Activated naive CD8-positive, alpha-beta T cell treated with anti-CD3 and anti-CD28 coated beads, Interleukin-2, amount 10 ng/mL, durations not matched to agents 7 days and 5 days (primary cell): ENCODE measurements at places on chromosomes 16 and 17. TPM values are rescaled to one million over a fixed set of nuclear protein-coding genes. Genes with fewer than 3 reads are reported as not detected.

GRCh38 chr16:23414731-23415130, 38.3 kb downstream of the COG7 start:
- no peaks in the 10 kb centered on the region for H3K36me3 ChIP-seq
- no peak for DNase-seq
- no peak overlapping the region for H3K4me3 ChIP-seq
- no peak overlapping the region for H3K27ac ChIP-seq
- no peaks in the 10 kb centered on the region for H3K27me3 ChIP-seq

GRCh38 chr17:30476726-30477082, 504 bp upstream of the GOSR1 start:
- DNase-seq = no peak
- peaks cover 20% of the 10 kb centered on the region for H3K4me1 ChIP-seq
- peaks cover 5% of the 10 kb centered on the region for H3K36me3 ChIP-seq
- peak overlapping the region; percentile 98 for H3K27ac ChIP-seq
- H3K27me3 ChIP-seq = no peaks in the 10 kb centered on the region

DNA sequence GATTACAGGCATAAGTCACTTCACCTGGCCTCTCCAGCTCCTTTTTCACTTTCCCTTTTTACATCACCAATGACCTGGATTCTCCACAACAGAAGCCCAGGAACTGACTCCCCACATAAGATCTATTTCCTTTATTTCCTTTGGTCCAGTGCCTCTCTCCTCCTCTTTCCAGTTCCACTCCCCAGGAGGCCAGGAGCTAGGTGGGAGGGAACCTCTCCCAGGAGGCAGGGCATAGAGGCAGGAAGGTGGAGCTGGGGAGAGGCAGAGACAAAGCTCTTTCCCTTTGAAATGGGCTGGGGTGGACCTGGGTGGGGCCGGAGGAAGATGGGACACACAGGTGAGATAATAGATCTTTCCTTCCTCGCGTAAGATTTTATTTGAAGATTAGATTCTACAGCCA, 318.3 kb upstream of the TNRC6C start:
- H3K4me1 ChIP-seq = peaks cover 6% of the 10 kb centered on the region
- no peak overlapping the region for H3K27ac ChIP-seq
- DNase-seq = no peak
- H3K27me3 ChIP-seq = peaks cover 33% of the 10 kb centered on the region

DNA sequence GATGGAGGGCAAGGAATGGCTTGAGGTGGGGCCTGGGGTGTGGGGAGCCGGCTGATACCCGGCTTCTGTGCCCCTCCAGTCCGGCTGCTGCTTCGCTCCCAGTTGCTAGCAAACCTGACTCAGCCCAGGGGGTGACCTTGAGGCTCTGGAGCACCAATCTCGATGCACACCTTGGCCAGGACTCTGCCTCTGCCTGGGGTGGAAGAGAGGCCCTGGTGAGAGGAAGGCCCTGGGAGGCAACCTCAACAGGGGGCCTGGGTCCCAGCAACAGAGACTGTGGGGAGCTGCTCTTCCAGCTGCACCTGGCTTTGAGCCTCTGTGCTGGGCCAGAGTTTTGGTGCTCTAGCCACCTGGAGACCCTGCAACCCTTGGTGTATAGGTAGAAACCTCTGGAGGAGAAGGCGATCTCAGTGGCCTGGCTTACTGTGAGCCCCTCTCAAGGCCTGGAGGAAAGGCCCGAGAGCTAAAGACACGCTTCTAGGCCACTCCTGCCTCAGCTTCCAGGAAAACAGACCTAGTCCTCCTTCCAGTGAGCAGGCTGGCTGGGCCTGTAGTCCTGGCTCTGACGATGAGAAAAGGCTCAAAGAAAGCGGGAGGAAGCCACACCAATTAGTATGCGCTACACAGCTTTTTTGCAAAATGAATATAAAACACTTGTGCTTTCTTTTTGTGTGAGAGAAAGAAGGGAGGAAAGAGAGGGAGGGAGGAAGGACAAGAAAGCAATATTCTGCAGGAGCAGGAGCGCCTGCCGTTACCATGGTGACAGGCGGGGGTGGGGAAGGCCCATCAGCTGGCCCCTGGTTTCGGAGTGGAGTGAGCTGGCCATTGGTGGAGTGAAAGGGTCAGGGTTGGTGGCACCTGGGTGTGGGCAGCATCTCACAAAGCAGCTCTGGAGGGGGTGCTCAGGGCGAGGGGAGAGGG, 51.0 kb downstream of the VAC14 start:
- H3K36me3 ChIP-seq = peaks cover 3% of the 10 kb centered on the region
- H3K27ac ChIP-seq = peak overlapping the region; percentile 64
- DNase-seq = no peak
- H3K4me3 ChIP-seq = no peak overlapping the region
- no peaks in the 10 kb centered on the region for H3K27me3 ChIP-seq

Gene CACNG1
- total RNA-seq = not detected

Gene TBX21
- 20.7 TPM for total RNA-seq

- peak overlapping the region; percentile 85 for H3K4me3 ChIP-seq
- peak overlapping the region; percentile 96 for H3K27ac ChIP-seq
- peaks cover 30% of the 10 kb centered on the region for H3K4me1 ChIP-seq
- H3K27me3 ChIP-seq = no peaks in the 10 kb centered on the region
These were observed 1.1 kb downstream of the C1QBP start for GRCh38 chr17:5437721-5438317.

GRCh38 chr17:36127199-36127893, 23.7 kb downstream of the CCL4 start:
- H3K36me3 ChIP-seq = peaks cover 2% of the 10 kb centered on the region
- H3K27me3 ChIP-seq = peaks cover 13% of the 10 kb centered on the region
- no peak overlapping the region for H3K4me3 ChIP-seq
- DNase-seq = no peak

Gene SLC38A8
- total RNA-seq = not detected

- peaks cover 2% of the 10 kb centered on the region for H3K27me3 ChIP-seq
- H3K4me1 ChIP-seq = peaks cover 9% of the 10 kb centered on the region
- no peak overlapping the region for H3K4me3 ChIP-seq
- DNase-seq = no peak
These were observed 15.5 kb upstream of the MMD start for GRCh38 chr17:55437159-55437605.
